ENCODE measurements at places on chromosomes 7 and 10.

DNA sequence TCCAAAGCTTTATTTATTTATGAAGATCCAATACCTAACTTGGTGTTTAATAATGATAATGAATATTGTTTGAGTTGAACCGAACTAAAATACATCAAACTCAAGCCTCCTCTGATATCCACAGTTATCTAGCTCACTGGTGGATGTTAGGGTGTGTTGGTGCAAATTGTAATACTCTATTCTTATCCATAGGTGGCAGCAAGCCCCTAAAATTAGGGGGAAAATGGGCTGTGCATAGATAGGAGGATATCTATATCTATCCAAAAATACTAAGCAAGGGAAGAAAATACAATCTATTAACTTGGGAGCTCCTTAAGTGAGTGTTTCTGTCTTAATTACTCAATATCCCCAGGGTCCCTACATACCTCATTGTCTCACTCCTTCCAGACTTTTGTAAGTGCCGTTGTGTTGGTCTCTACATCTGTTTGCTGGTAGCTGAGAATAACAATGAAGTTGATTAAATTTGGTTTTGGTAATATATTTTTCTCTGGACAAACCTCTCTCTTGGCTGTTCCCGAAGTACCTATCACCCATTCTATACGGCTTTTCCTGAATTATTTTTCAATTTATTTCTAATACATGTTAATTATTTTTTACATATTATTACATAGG is 55.0 kb upstream of the VWDE start:
- no peak for DNase-seq

GRCh38 chr7:132782777-132783640 is 206.7 kb upstream of the PLXNA4 start:
- DNase-seq: no peak

- DNase-seq: no peak
These were observed 61.8 kb downstream of the ADD3 start for GRCh38 chr10:110069502-110069982.

DNA sequence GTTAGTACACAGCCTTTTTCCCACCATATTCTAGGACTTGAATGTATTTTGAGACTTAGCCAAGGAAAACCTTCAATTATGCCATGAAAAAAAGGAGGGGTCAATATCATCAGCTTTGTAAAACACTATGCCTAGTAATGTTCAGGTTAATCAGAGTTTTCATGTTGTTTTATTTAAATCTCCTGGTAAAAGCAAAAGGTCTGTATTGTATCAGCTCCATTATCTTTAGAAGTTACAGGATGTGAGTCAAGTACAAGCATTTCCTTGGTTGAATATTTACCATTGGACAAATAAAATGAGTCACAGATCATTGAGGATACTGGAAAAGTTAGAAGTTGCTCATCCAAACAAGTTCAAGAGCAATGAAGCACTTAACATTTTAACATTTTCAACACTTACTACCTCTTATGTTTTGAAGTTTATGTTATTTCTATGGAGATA is 89.9 kb upstream of the CAPZA2 start:
- DNase-seq: no peak

DNA sequence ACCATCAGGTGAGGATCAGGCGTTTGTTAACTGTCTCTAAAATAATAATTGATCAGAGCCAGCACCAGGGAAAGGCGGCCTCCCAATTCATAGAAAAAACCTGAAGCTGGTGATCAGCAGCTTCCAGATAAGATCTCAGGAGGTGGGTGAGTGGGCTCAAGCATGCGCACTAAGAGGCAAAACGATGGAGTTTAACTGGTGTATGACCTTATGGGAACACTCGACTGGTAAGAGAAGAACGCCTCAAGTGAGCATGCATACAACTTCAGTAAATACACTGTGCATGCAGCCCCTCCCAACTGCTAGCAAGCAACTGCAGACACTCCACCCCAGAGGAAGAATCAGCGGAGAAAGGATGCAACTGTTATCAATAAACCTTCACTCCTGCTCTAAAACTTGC is 18.1 kb downstream of the RAPGEF5 start:
- DNase-seq: no peak

DNA sequence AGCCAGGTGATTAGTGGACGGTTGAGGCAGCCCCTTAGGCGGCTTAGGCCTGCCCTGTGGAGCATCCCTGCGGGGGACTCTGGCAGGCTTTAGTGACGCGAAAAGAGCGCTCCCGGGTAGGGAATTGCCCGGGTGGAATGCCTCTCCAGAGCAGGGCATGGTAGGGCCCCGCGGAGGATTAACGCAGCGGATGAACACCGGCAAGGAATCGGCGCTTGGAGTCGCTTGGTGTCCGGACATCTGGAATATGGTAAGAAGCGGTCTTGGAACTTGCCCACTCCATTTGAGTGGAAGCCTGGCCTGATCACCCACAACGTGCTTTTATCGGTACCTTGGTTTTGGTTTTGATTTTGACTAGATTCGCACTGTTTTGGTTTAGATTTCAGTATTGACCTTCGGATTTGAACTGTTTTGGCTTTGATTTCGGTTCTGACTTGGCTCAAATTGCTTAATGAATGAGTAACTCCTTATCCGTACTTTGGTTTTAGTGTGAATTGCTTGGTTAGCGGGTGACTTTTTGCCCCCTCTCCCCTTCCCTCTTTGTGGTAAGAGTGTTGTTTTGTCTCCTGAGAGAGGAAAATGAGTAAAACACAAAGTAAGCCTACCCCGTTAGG is 24.2 kb upstream of the CHST3 start:
- DNase-seq: no peak

GRCh38 chr7:16504019-16504418 is 22.6 kb upstream of the LRRC72 start:
- no peak for DNase-seq

DNA sequence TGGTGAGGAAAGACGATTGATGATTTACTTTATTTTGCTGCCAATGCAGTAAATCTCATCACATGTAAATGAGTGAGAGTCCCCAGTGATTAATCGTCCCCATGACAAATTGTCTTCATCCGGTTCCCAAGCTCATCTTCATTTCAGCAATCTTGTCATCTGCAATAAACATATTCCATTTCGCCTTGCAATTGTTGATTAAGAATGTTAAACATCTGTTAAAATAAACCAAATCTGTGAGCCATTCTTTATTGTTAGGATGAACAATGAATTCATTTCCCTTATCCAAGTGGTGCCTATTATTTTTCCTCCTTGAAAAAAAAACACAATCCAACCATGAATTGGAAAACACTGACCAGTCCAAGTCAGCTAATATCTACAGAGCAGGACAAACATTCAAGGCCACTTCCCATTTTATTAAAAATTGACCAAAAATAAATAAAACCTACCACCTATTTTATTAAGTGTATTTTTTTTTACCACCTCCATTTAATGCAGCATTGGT is 36.5 kb downstream of the NPS start:
- no peak for DNase-seq

DNA sequence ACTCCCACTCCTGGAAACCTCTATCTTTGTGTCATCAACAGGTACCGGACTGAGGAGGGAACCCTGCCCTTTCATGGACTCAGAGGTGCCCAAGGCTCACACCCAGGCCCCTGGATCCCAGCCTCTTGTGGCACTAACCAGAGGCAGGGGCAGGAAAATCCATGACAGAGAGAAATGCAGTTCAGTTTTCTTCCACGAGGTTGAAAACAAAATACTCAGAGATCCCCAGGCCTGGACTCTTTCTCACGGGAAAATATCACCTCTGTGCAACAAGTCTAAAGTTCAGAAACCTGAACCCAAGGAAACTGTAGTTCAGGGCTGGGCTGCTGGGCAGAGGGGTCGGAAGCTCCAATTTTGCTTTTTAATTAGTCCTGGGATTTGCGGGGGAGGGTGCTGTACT is 21.4 kb upstream of the OPN4 start:
- no peak for DNase-seq

DNA sequence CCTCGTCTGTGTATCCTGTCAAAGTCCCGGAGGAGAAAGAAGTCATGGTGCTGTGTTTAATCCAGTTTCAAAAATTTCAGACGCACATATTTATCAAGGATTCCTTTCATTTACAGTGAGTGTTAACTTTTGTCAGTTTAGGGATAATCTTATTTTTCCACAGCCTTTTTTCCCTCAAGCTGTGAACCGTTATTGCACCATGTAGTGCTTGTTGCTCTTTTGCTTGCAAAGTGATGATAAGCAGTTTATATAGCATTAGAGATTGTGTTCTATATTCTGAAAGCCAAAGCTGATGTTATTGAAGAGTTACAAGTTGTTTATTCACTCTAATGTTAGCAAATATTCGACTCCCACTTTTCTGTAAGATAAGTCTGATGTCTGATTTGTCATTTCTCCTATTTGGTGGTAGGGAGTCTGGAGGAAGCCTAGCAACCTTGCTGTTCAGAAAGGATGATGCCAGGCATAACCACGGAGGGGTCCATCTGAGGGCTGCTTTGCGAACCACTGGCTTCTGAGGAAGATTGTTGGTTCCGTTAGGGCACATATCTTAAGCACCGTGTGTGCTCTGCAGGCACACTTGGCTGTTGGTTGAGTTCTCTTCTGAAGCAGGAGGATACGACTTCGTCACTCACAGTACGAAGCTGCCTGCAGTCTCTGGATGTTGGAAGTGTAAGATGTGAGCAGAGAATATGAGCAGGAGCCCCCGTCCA is 11.7 kb downstream of the CCNY start:
- no peak for DNase-seq

DNA sequence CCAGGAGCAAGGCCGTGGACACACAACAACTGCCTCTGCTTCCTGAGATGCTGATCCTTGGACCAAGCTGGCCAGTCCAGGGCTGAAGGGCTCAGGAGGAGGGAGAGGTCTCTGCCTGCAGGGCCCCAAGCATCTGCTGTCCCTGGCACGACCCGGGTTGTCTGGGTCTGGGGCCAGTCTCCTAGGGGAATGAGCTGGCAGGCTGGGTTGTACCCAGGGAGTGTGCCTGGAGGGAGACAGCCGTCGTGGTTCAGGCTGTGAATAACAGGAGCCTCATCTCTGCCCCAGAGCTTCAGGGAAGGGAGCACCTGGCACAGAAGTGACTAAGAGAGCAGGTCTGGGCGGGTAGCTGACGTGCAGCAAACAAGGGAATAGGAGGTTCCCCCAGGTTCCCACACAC is 17.9 kb upstream of the SERPINE1 start:
- no peak for DNase-seq

DNA sequence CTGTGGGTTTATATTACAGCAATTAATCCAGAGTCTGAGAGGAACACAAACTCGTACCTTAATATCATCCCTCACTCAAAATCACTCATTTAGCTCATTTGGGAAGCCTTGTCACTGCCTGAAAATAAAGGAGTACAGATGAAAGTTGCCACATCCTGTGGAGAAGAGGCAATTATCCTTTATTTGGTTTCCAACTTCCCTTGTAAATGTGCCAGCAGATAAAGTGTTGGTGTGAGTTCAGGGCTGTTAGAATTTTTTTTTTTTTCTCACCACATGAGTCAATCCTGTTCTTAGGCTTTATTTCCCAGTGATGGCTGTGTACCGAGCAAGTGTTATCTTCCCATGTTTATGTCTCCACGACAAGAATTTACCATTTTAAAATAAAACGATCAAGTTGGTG is 99.0 kb upstream of the SMIM30 start:
- DNase-seq: no peak
